ENCODE measurements at places on chromosomes 12 and 14. TPM values are rescaled to one million over a fixed set of nuclear protein-coding genes. Genes with fewer than 3 reads are reported as not detected.

DNA sequence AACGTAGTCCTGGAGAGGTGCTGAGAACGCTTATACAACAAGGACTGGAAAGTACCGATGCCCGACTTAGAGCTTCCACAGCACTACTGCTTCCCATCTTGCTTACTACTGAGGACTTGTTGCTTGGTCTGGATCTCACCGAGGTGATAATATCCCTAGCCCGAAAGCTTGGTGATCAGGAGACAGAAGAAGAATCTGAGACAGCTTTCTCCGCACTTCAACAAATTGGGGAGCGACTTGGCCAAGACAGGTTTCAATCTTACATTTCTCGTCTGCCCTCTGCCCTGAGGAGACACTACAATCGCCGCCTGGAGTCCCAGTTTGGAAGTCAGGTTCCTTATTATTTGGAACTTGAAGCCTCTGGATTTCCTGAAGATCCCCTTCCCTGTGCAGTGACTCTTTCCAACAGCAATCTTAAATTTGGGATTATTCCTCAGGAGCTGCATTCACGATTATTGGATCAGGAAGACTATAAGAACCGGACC is 1.1 kb downstream of the TOGARAM1 start:
- DNase-seq: no peak

DNA sequence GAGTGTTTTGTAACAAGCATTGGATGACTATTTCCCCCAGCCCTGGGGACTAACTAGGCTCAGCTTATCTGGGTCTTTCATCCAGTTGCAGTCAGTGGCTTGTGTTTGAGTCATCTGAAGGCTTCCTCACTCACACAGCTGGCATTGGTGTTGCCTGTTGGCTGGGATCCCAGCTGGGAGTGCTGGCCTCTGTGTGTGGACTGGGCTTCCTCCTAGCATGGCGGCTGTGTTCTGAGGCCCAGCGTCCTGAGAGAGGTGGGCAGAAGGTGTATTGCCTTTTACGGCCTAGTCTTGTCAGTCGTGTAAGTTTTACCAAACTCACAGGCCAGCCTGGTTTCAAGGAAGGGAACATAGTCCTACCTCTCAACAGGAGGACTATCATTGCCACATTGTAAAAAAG is 28.3 kb upstream of the PPP2R5C start:
- DNase-seq: peak; percentile 21

DNA sequence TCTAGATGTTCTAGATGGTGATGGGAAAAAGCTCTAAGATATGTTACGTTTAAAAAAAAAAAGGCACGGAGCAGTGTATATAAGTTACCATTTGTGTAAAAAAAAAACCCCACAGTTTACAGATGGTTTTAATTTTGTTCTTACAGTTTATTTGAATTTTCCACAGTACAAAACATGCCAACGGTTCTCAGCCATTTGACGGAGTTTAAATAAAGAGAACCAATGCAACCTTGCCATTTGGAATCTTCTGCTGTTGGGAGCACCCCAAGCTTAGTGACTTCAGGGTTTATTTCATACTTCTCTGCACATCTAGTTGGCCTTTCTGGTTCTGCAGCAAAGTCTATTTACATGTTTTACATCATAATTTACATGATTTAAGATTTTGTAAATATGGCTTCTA is 7.7 kb upstream of the HPD start:
- DNase-seq: no peak

DNA sequence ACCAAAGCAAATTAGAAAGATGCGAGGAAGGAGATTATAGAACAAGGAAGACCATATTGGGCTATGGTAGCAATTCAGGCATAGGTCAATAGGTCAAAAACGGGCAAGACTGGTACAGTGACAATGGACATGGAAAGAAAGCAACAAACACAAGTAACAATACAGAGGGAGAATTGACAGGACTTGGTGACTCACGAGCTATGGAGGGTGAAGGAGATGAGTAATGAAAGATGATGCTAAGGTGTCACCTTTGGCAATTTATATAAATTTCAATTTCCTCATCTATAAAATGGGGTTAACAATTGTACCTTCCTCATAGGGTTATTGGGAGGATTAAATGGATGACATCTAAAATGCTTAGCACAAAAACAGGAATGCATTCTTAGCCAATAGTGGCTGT is 15.1 kb upstream of the DUSP16 start:
- no peak for DNase-seq

DNA sequence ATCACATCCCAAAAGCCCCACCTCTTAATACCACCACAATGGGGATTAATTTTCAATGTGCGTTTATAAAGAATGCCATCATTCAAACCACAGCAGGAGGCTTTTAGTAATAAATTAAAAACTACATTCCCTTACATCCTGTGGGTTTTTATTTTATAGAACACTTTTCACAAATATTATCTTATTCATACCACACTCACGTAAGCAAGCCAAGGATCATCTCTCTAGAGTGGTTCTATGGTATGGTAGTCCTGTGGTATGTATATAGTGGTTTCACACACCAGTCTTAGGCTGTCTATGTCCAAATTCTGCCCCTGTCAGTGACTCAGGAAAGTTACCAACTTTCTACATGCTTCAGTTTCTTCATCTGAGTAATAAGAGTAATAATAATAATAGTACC is 100.2 kb downstream of the GALC start:
- DNase-seq: no peak

DNA sequence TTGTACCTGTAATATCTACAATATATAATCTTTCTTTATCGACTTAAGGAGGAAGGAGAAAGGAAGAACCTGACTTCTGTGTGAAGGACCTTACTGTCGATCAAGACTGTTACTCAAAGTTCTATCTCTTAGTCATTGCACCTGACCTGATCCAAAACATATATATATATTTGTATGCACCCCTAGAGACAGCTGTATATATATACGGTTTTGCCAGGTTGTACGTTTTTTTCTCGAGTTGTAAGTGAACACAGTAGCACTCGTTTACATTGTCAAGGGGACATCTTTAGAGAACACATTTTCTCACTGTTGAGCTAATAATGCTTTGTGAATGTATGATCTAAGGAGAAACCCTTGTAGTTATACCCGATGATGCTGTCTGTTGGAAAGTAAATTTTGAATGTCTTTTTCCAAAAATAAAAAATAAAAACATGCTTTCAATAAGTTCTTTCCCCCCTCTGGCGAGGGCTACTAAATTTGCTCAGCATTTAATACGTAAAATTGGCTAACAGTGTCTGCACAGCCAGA is 536 bp upstream of the SLC35E3 start:
- no peak for DNase-seq

GRCh38 chr12:6334940-6335450 is 6.9 kb downstream of the TNFRSF1A start:
- DNase-seq: no peak

- DNase-seq: no peak
Observed at GRCh38 chr12:817941-818600, 65.7 kb downstream of the WNK1 start.

DNA sequence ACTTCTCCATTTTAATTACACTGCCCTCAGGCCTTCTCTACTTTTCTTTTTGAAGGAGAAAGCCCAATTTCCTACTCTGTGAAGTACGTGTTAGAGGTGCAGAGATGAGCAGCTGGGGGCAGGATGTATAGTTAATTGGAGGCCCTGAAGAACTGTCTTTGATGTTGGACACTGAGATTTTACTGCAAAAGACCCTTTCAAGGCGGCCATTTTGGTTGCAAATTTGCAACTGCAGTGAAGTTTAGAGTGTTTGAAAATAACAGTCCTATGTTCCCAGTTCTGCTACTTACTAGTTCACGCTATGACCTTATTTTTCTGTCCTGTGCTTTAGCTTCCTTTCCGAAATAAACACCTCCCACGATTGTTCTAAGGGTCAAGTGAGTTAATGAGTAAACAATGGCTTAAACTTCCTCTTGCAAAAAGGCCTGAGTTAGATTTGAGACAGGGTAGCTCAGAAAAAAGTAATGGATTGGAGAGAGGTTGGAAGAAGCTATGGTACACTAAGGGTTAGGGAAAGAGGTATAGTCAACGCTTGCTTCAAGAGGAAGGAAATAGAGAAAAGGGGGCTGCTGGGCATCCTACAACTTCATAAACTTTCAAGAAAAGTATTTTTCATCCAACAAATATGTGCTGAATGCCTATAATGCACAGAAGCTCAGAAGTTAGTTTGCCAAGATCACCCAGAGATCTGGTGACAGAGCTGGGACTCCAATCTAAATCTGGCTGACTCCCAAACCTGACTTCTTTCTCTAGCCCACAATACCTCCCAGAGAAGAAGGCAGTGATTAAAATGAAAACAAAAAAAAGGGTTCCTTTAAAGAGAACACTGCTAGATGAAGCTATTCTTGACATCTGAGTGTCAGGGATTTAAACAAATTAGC is 26.4 kb upstream of the DICER1 start:
- peak; percentile 84 for DNase-seq

GRCh38 chr12:1588575-1588947 is 5.8 kb downstream of the FBXL14 start:
- DNase-seq: no peak

- no peak for DNase-seq
Observed at GRCh38 chr14:99093532-99094517, 178.2 kb downstream of the BCL11B start.

GRCh38 chr14:89501381-89501780 is 84.3 kb upstream of the FOXN3 start:
- no peak for DNase-seq

GRCh38 chr12:132966676-132967415 is 10.7 kb upstream of the ZNF605 start:
- no peak for DNase-seq

- DNase-seq: no peak
Observed at GRCh38 chr14:85175556-85175955, 354.4 kb upstream of the FLRT2 start.

- peak; percentile 88 for DNase-seq
Observed at GRCh38 chr14:104768437-104769323, 15.7 kb downstream of the SIVA1 start.

DNA sequence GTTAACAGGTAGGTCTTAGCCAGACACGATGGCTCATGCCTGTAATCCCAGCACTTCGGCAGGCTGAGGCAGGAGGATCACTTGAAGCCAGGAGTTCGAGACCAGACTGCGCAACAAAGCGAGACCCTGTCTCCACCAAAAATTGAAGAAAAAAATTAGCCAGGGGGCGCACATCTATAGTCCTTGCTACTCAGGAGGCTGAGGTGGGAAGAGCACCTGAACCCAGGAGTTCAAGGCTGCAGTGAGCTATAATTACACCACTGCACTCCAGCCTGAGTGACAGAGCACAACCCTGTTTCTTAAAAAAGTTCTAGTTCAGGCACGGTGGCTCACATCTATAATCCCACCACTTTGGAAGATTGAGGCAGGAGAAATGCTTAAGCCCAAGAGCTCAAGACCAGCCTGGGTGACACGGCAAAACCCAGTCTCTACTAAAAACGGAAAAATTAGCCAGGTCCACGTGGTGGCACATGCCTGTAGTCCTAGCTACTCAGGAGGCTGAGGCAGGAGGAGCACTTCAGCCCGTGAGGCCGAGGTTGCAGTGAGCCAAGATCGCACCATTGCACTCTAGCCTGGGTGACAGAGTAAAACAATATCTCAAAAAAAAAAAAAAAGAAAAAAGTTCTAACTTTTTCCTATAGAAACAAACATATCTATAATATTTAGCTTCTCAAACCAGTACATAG is 9.1 kb downstream of the BAZ1A start:
- DNase-seq: no peak

DNA sequence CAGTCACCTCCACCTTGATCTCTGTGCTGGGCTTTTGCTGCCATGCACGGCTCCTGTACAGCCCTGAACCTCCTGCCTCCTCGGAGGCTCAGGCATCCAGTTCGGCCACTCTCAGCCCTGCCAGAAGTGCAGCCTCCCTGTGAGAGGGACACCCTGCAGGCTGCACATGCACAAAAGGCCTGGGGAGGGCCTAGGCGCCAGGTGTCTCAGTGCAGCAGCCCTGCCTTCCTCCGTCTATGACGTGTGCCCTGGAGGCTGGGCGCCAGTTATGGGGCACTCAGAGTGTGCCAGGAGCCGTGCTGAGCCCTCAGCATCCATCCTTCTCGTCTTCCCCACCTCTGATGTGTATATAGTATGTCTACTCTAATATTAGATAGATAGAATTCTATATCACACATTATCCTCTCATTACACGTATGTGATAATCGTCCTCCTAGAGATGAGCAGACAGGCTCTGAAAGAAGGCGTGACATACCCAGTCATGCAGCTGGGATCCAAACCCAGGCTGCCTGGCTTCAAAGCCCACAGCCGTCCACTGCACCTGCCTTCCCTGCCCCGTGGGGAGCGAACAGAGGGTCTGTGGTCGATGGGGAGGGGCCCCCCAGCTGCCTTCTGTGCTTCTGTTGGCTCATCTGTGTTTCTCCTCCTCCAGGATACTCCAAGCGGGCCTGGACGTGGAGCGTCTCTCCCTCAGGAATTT is 101.1 kb downstream of the B4GALNT3 start:
- no peak for DNase-seq

DNA sequence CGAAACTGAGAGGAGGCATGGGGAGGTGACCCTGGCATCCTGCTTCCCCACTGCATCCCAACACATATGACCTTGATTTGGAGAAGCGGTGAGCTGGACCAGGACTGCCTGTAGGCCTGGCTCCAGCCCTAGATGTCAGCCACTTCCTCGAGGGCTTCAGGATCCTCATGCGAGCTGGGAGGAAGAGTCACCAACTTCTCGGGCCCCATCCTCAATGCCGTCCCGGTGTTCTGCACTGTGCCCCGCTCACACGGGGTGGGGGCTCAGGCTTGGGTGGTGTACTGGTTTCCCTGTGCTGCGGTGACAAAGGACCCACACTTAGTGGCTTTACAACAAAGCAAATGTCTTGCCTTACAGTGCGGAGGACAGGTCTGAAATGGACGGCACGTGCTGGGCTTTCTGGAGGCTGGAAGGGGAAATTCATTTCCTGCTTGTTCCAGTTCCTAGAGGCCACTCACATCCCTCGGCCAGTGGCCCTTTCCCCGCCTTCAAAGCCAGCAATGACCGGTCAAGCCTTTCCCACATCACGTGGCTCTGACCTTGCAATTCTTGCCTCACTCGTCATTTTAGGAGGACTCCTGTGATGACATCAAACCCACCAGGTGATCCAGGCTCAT is 298.1 kb upstream of the RTL1 start:
- no peak for DNase-seq

The PTGR2 gene
- 2.0 TPM for total RNA-seq

The A2M gene
- 14.0 TPM for total RNA-seq

The GALNT8 gene
- total RNA-seq: under 0.01 TPM

The KLRC2 gene
- total RNA-seq: not detected

The TSPAN19 gene
- total RNA-seq: under 0.01 TPM

The AMHR2 gene
- not detected for total RNA-seq

The RASSF9 gene
- 7.7 TPM for total RNA-seq

The GZMB gene
- total RNA-seq: not detected

All from dermis blood vessel endothelial cell (primary cell).